Spinal cord (tissue), 10 donors: ENCODE measurements at places on chromosomes 2 and 18. TPM values are rescaled to one million over a fixed set of nuclear protein-coding genes. Genes with fewer than 3 reads are reported as not detected.

Gene BOK
- total RNA-seq = 15.5 TPM

GRCh38 chr2:105330681-105331375, 1.3 kb upstream of the TGFBRAP1 start:
- no peak overlapping the region for H3K27ac ChIP-seq
- no peaks in the 10 kb centered on the region for H3K27me3 ChIP-seq
- peaks cover 15% of the 10 kb centered on the region for H3K4me1 ChIP-seq
- H3K36me3 ChIP-seq = peaks cover 5% of the 10 kb centered on the region
- peak overlapping the region; percentile 59 for H3K4me3 ChIP-seq

Gene TUBA4B
- not detected for total RNA-seq

- no peaks in the 10 kb centered on the region for H3K27me3 ChIP-seq
- no peaks in the 10 kb centered on the region for H3K4me1 ChIP-seq
- H3K27ac ChIP-seq = no peak overlapping the region
These were observed 37.3 kb upstream of the ZNF512 start for GRCh38 chr2:27545348-27546141.

Gene CYS1
- 2.2 TPM for total RNA-seq
